Right ventricle myocardium superior (tissue), 1 donor: ENCODE measurements at places on chromosomes 7 and 10.
A peak's percentile ranks its signal among the peaks of the same experiment; 100 is the strongest.

GRCh38 chr10:120613180-120613579 lies 156.2 kb downstream of the PLPP4 start:
- no peak for DNase-seq

- no peak for DNase-seq
These were observed 36.0 kb upstream of the SPOCK2 start for GRCh38 chr10:72124381-72124780.

GRCh38 chr10:121668314-121669027 lies 70.2 kb upstream of the FGFR2 start:
- DNase-seq, result peak; percentile 59

DNA sequence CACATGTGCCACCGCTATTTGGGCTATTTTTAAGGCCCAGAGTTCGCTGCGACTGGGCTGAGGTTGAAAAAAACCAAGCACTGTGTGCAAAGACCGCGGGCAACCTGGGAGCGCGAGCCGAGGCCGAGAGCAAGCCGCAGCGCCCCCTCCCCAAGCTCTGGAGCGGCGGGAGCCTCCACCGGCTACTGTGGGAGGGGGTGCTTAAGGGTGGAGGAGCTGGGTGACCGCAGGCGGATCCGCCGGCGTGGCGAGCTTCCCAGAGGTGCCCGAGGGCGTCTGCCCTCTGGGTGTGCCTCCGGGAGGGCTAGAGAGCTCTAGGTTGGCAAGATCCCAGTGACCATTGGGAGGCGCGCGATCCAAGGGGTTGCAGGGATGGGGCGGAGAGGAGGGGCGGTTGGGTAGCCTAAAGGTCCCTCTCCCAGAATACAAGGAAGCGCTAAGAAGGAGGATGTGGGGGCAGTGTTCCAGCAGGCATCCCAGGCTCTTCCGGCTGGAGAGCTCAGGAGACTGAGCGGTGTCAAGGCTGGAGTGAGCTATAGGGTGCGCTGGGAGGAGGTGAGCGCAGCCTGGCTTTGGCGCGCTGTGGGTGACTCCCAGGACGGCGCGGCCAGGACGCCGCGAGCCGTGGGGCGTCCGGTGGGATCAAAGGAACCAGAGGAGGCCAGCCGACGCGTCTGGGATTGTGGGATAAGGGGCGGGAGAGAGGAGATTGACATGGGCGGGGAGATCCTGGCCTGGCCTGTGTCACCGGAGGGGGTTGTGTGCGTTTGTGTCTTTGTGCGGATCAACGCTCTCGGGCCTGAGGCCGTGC lies 8.0 kb downstream of the DLX5 start:
- no peak for DNase-seq

DNA sequence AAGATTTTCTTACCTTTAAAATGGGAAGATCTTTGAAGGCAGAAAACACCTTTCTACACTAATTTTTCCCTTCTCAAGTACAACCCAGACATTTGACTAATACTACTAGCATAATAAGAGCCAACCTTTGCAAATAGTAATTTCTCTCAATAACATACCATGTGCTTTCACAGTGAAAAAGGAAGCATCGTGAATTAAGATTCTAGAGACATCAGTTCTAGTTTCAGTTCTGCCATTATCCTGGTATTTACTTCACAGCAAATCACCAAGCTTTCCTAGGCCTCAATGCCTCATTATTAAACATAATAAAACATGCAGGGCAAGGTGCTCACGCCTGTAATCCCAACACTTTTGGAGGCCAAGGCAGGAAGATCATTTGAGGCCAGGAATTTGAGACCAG lies 24.9 kb downstream of the GSAP start:
- no peak for DNase-seq

GRCh38 chr7:95262875-95263274 lies 61.5 kb downstream of the PON1 start:
- no peak for DNase-seq

- no peak for DNase-seq
These were observed 715.1 kb downstream of the GRID1 start for GRCh38 chr10:85651497-85651882.

DNA sequence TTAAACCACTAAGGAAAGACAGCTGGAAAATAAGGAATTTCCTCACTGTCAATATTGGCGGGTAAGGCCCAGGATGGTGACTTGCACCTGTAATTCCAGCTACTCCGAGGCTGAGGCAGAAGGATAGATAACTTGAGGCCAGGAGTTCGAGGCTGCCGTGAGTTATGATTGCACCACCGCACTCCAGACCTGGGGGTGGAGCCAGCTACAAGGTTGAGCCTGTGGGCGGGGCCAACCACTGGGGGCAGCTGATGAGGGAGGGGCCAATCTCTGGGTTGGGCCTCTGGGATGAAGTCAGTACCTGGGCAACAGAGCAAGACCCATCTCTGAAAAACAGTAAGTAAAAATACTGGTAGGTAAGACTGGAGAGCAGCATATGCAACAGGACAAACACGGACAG lies 80.1 kb upstream of the ADO start:
- no peak for DNase-seq

GRCh38 chr10:131810805-131811629 lies 89.8 kb upstream of the PPP2R2D start:
- peak; percentile 12 for DNase-seq

GRCh38 chr7:29421010-29421956 lies 142.4 kb upstream of the PRR15 start:
- no peak for DNase-seq

GRCh38 chr10:123241391-123242141 lies 87.4 kb downstream of the BUB3 start:
- DNase-seq, result no peak

DNA sequence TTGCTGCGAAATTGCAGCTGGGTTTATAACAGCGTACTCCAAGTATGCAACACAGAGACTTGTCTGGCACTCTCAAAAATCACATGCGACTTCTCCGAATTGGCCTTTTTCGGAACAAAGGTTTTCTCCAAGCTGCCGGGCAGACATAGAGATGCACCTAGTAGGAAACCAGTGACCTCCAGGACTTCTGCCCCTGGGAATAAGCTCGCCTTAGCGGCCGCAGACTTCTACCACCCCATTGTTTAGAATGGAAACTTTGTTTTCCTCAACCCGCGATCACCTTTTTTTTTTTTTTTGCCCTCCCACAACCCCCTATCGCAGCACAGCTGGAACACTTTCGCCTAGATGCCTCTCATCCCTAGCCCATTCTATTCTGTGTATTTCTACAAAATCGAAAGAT lies 4.9 kb upstream of the HOXA10 start:
- no peak for DNase-seq

- DNase-seq, result peak; percentile 90
These were observed 287.1 kb upstream of the C7orf33 start for GRCh38 chr7:148303295-148304082.

DNA sequence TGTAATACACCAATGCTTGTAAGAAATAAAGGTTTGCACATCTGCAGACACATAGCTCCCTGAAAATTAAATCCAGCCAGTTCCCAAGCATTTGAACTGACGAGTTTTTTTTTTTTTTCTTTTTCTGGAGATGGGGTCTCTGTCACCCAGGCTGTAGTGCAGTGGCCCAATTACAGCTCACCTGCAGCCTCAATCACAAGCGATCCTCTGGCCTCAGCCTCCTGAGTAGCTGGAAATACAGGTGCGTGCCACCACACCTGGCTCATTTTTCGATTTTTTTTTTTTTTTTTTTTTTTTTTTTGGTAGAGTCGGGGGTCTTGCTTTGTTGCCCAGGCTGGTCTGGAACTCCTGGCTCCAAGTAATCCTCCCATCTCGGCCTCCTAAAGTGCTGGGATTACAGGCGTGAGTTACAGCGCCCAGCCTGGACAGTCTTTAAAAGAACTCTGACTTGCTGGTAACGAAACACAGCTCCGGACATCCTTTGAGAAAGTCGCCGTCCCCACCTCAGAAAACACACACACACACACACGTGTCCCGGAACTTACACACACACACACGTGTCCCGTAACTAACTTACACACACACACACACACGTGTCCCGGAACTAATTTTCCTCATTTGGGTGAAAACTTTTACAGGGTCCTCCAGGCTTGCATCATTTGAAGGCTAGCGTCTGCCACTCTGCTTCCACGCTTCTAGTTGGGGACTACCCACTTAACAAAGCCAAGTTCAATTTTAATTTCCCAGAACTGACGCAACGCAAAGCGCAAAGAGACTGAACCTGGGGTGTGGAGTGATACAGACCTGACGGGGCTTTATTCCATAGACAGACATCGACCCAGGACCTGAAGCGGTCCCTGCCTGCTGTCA lies 18.6 kb downstream of the OCM2 start:
- no peak for DNase-seq

GRCh38 chr7:117319181-117319580 lies 3.7 kb downstream of the WNT2 start:
- no peak for DNase-seq

DNA sequence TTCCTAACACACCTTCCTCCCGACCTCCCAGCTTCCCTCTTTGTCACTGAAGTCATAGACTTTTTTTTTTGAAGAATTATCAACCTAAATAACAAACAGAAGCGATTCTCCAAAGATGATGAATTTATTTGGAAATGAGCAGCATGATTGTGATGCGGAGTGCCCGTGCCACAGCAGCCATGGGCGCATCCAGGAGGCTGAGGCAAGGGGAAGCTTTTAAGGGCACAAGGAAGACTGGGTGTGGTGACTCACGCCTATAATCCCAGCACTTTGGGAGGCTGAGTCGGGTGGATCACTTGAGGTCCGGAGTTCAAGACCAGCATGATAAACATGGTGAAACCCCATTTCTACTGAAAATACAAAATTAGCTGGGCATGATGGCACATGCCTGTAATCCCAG lies 16.2 kb upstream of the GIMAP8 start:
- DNase-seq, result no peak

- DNase-seq, result no peak
These were observed 2.0 kb downstream of the NOD1 start for GRCh38 chr7:30476459-30477145.

DNA sequence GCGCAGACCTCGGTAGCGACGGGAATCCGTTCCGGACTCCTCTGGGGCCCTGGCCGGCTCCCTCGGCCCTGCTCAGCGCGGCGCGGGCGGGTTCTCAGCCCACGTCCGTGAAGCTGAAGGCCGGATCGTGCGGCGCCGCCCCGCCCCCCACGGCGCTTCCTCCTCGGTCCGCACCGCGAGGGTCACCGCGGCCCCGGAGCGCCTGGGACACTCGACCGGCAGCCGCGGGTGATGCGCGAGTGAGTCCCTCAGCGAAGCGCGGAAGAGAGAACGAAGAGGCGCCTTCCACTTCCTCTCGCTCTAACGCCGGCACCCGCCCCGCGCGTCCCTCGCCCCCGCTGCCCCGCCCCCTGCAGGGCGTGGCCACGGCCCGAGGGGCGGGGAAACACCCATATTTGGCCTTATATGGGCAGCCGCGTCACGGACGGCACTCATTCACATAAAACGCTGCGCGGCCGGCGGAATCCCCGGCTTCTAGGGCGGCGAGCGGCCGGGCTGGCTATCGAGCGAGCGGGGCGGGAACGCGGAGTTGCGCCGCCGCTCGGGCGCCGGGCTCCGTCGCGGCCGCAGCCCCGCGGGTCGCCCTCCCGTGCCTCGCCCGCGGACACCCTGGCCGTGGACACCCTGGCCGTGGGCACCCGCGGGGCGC lies at the start of gene DUSP5:
Gene DUSP5 (plus strand): TSS at position 470 of the 649 bp plus-strand sequence. CDS start 215 bp downstream, outside the sequence.
- DNase-seq, result peak; percentile 97

DNA sequence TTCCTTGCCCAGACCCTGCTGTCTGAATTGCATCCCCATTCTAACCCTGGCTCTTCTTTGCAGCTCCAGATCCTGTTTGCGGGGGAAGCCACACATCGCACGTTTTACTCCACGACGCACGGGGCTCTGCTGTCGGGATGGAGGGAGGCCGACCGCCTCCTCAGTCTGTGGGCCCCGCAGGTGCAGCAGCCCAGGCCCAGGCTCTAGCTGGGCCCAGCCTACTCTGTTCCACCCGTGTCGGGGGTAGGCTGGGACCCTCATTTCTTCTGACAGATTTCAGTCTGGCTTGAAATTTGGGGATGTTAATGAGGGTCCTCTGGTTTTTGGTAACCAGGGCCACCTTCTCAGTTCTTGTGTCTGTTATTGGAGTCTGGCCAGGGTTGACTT lies 2.7 kb upstream of the MTG1 start:
- no peak for DNase-seq
